ENCODE measurements at places on chromosomes 1 and 21.

- DNase-seq: no peak
These were observed 570 bp upstream of the PEX10 start for GRCh38 chr1:2412773-2413494.

- DNase-seq: no peak
These were observed 17.0 kb upstream of the DMBX1 start for GRCh38 chr1:46472498-46473181.

GRCh38 chr1:218983433-218983832 is 190.2 kb upstream of the LYPLAL1 start:
- no peak for DNase-seq

- no peak for DNase-seq
These were observed 54.4 kb upstream of the TMPRSS2 start for GRCh38 chr21:41562101-41563000.

GRCh38 chr1:228362141-228362883 is 44.3 kb downstream of the TRIM11 start:
- no peak for DNase-seq

DNA sequence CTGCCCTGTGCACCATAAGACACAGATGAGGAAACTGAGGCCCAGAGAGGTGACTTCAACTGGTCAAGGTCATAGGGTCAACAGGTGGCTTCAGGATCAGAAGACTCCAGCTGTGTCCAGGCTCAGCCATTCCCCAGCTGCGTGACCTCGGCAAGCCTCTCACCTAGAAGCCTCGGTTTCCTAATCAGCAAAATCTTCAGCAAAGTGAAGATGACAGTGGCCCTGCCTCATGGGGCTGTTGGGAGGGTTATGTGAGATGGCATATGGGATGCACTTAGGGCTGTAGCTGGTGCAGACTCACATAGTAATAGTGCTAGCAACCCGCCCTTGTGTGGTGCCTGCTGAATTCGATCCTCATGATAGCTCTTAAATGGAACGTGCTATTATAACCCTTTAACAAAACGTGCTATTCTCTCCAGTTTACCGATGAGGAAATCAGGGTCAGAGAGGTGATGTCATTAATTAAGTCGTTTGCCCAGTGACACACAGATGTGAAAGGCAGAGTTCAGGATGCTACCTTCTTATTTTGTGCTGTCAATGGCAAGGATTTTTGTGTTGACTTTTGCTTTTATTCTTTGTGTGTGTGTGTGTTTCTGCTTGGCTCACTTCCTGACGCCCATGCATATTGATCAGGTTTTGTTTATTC is 472.9 kb downstream of the MATN1 start:
- no peak for DNase-seq

DNA sequence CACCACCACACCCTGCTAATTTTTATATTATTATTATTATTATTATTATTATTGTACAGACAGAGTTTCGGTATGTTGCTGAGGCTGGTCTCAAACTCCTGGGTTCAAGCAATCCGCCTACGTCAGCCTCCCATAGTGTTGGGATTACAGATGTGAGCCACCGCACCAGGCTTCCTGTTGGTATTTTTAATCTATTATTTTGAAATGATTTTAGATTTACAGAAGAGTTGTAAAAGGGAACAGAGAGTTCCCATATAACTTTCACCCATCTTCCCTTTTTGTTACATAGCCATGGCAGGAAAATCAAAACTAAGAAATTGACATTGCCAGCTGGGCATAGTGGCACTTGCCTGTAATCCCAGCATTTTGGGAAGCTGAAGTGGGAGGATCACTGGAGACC is 42.9 kb upstream of the CITED4 start:
- DNase-seq: no peak

GRCh38 chr1:220910021-220910420 is 30.8 kb downstream of the HLX start:
- no peak for DNase-seq

- DNase-seq: no peak
These were observed 620.9 kb upstream of the USP24 start for GRCh38 chr1:55836086-55836485.

DNA sequence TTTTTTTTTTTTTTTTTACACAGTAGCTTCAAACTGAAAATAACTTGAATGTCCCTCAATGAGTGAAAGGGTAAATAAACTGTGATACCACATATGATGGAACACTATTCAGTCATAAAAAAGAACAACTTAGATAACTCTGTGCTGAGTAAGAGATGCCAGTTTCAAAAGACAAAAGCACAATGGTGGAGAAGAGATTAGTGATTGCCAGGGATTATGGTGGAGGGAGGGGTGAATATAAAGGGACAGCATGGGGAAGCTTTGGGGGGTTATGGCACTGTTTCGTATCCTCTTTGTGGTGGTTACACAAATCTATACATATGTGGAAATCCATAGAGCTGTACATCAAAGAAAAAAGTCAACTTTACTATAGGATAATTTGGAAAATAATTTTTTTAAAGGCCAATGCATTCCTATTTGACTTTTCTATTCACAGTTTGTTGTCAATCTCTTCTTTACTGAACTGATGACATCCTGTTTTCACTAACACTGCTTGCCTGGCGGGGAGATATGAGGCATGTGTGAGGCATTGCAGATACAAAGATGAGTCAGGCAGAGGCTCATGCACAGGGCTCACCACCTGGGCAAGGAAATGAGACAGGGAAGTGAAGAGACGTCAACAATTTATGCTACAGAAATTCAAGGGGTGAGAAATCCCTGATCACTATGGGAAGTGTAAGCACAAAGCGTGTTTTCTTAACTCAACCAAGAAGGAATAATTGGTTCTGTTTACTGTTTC is 302.7 kb downstream of the DUSP10 start:
- peak; percentile 90 for DNase-seq

GRCh38 chr1:214493126-214493796 is 58.1 kb downstream of the PTPN14 start:
- DNase-seq: no peak

GRCh38 chr1:20100632-20101355 is 18.5 kb downstream of the PLA2G2D start:
- peak; percentile 67 for DNase-seq

GRCh38 chr1:222167111-222167510 is 380.8 kb downstream of the HHIPL2 start:
- peak; percentile 91 for DNase-seq
